ENCODE measurements at places on chromosomes 1 and 21.

DNA sequence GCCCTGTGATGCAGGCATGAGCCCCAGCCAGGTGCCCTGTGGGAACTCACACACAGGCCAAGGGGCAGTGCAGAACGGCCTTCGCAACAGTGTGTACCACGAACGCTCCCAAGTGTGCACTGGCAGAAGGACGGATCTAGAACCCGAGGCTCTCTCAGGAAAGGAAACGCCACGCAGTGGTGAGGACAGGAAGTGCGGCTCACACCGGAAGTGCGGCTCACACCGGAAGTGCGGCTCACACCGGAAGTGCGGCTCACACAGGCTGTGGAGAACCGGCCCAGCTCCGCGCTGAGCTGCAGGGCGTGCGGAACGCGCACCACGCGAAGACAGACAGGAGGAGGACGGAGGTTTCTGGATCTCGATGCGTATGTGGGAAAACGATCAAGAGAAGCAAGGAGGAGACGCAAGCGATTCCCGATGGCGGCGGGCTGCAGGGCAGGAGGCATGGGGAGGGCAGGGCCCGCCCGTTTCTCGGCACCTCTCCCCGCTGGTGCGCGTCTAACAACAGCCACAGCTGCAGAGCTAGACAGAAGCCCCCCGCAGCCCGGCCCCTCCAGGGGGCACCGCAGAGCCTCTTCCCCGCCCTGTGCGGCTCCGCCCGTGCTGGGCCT is 35.9 kb upstream of the TMEM52 start:
- H3K36me3 ChIP-seq: peaks cover 2% of the 10 kb centered on the region
- H3K27me3 ChIP-seq: peaks cover 32% of the 10 kb centered on the region
- no peak overlapping the region for H3K4me3 ChIP-seq
- H3K4me1 ChIP-seq: peaks cover 5% of the 10 kb centered on the region

DNA sequence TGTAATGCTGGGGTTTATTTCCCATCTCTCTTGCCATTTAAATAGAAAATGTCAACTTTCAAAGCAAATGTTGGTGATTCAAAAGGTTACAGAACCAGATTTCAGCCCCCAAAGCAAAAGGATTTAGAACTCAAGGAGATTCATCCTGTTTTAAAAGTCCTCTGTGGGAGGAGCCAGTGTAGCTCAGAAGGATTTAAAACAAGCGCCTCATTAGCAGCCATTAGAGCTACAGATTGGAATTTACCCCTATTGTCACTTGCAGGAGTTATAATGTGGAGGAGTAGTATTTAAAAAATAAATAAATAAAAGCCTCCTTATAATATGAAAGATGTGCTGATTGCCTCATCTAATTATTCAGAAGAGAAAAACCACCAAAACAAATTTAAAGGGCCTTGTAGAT is 107.8 kb downstream of the LAMC2 start:
- no peak overlapping the region for H3K4me3 ChIP-seq
- no peaks in the 10 kb centered on the region for H3K36me3 ChIP-seq
- no peak for DNase-seq
- no peak overlapping the region for H3K27ac ChIP-seq

GRCh38 chr1:43979528-43980254 is 681 bp downstream of the B4GALT2 start:
- peaks cover 48% of the 10 kb centered on the region for H3K36me3 ChIP-seq
- H3K27me3 ChIP-seq: peaks cover 5% of the 10 kb centered on the region
- H3K4me1 ChIP-seq: peaks cover 34% of the 10 kb centered on the region
- peak; percentile 61 for DNase-seq

DNA sequence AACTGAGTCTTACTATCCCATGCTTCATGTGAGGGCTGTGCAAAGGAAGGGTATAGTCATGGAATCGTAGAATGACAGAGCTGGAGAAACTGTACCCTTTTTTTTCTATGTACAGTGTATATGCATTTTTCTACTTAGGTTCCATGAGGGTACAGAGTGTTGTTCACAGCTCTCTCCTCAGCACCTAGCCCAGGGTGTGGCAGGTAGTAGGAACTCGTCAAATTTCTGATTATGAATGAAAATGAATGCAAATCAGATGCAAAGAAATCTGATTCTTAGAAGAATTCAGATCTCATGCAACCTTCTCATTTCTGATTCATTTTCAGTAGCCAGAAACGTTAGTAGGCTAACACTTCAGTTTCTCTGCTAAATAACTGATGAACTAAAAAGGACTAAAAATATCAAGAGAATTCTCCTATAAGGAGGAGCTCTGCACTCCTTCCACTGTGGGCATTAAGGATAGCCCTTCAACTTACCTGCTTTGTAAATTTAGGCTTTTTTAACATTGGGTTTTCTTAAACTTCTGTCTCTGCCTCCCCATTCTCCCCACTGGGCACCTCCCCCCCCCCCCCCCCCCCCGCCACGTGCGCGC is 18.0 kb upstream of the HHAT start:
- H3K27me3 ChIP-seq: peaks cover 18% of the 10 kb centered on the region
- H3K4me3 ChIP-seq: no peak overlapping the region
- no peak overlapping the region for H3K27ac ChIP-seq
- no peaks in the 10 kb centered on the region for H3K36me3 ChIP-seq

- no peaks in the 10 kb centered on the region for H3K27me3 ChIP-seq
- peaks cover 31% of the 10 kb centered on the region for H3K36me3 ChIP-seq
- no peaks in the 10 kb centered on the region for H3K4me1 ChIP-seq
- H3K27ac ChIP-seq: no peak overlapping the region
- H3K4me3 ChIP-seq: no peak overlapping the region
- no peak for DNase-seq
Observed at GRCh38 chr1:245823408-245824147, 668.8 kb downstream of the KIF26B start.

DNA sequence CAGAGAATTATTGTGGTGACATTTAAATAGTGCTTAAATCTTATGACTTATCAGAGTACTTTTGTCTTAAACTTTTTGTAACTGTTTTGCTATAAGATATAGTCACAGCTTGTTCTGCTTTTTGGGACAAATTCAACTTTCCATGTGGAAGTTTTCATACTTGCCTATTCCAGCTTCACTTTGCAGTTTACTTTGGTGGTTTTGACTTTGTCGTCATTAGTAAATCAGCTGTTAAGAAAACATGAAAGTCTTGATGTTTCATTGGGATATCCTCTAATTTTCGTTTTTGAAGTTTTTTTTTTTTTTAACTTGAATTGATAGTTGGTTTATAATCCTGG is 31.3 kb downstream of the SDCCAG8 start:
- H3K4me3 ChIP-seq: no peak overlapping the region
- DNase-seq: no peak

Measured in activated naive CD8-positive, alpha-beta T cell treated with anti-CD3 and anti-CD28 coated beads for 36 hours (primary cell).